ENCODE measurements at places on chromosomes 11 and 22.

- no peak for DNase-seq
Measured at GRCh38 chr22:49084206-49084605, 743.5 kb downstream of the BRD1 start.

DNA sequence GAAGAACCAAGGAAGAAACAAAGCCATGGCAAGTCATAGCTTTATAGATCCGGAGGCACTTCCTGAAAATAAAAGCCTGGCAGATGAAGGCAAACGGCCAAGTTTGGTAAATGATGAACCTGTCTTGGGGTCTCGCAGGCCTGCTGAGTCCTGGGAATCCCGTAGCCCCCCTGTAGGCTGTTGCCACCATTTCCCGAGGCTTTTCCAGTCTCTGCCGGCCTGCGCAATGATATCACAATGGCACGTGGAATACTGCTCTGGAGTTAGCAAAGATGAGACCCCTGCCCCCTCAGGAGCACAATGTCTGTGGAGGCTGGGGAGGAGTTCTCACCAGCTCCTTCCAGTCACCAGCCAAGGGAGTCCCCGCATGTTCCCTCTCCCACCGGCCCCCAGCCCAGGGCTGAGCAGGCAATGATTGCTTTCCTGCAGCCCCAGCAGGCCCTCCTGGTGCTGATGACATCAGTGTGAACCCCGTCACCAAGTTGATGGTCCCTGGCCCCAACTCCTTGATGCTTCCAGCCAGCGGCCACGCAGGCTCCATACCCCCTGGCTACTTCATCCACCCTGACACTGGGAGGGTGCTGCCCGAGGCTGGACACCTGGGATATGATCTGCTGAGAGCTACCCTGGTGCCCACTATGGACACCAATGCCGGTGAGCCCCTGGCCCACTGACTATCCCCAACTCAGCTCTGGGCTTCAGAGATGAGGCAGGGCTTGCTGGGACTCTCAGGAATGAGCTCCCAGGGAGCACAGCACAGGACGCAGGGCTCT, 55.9 kb downstream of the BTG4 start:
- DNase-seq = no peak

DNA sequence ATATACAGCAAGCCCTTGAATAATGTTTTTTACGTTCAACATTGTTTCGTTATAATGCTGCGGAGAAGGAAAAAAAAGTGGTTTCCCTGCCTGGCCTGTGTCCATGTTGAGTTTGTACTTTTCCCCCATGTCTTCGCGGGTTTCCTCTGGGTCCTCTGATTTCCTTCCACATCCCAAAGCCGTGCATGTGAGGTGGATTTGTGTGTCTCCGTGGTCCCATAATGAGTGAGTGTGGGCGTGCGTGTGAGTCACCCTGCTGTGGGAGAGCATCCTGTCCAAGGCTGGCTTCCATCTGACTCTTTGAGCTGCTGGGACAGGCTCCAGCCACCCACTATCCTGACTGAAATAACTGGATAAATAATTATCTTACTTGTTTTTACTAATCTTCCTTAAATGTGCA, 29.6 kb upstream of the SNX19 start:
- DNase-seq = peak; percentile 69

DNA sequence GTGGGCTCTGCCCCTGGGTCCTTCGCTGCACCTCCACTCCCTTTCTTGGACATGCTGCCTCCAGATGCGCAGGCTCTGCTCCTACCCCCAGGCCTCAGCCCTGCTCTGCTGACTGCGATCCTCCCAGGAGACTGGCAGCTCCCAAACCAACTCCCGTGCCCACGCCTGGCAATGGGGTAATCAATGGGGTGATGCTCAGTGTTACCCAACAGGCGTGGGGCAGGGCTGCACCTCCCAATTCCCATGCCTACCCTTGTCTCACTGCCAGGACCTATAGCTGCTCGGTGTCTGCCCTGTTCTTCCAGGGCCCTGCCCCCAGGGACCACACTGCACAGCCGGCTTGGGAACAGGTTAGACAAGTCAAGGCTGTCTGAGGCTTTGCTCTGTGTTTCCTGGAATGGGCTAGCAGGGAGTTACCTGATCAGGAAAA, at the start of gene ALDH3B2:
TSS of gene ALDH3B2 (minus strand) at position 182 of the 430 bp plus-strand sequence. CDS start 7,688 bp downstream, outside the sequence.
- no peak for DNase-seq

DNA sequence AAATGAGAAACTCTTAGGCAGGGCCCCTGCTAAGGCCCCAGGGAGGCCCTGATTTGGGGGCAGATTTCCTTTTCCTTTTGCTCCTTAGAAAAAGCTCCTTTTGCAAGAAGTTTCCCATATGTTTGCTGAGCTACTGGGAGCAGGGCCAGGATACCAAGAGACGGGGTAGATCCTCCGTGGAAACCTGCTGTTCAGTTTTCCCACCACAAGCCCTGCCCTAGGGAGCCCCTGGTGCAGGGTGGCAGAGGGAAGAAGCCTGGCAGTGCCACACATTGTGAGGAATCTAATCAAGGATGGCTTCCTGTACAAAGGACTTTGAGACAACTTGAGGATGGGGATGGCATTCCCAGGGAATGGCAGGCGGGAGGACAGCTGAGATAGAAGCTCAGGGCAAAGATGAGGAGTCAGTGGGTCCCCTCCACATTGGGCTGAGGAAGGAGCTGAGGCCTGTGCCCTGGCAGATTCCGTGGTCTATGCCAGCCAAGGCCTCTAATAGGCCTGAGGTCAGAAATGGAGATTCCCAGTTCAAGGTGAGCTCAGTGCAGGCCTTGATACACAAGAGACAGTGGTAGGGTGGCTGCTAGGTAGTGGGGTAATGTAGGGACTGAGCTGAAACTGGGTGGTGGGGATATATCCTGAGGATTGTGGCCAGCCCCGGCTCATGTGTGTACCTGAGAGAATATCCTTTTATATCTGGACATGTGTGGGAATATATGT, 15.0 kb downstream of the TUB start:
- no peak for DNase-seq

GRCh38 chr22:43995798-43996169, 28.3 kb upstream of the PARVB start:
- DNase-seq = no peak

GRCh38 chr22:48727454-48728058, 1100.1 kb downstream of the BRD1 start:
- no peak for DNase-seq

- peak; percentile 50 for DNase-seq
Measured at GRCh38 chr11:975827-976226, 50.2 kb downstream of the AP2A2 start.

GRCh38 chr11:123416566-123416965, 13.5 kb upstream of the GRAMD1B start:
- DNase-seq = no peak

- no peak for DNase-seq
Measured at GRCh38 chr11:78931891-78932290, 357.2 kb upstream of the NARS2 start.

DNA sequence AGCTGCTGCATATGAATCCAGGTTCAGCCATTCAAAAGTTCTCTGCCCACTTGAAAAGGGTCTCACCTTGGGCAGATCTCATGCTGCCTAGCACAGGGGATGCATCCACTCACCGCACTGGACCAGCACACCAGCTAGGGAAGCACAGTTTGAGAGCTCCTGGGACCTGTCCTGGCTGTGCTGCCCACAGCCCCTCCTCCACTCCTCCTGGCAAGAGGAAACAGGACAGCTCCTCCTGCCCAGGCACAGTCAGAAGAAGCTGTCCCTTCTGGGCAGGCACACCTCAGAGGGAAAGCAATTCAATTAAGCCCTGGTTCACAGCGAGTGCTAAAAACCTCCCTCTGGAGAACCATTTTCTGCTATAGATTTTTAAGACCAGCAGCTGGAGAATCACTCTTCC, 146.7 kb downstream of the ST3GAL4 start:
- no peak for DNase-seq

GRCh38 chr11:89477175-89477574, 14.0 kb downstream of the NOX4 start:
- DNase-seq = no peak

- no peak for DNase-seq
Measured at GRCh38 chr11:115164774-115165173, 339.4 kb downstream of the CADM1 start.

DNA sequence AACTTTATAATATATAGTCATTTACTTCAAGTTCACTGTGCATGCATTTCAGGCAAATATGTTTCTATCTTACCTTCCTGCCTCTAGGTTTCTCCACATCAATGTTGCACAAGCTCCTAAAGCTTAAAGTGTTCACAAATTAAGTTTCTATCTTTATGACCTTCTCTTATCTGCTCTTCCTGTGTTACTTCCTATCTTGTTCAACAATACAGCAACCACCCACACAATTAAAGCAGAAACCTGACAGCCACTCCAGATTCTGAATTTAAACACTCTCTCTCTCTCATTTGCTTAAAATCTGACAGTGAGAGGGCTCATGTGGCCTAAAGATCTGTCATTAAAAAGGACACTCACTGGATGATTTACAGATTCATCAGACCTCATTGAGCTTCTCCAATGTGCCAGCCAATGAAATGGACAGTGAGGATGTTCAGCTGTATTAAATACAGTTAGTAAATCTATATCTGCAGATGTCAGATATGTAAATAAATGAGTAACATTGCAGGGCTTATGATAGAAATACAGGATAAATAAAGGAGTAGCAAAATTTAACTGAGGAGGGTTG, 10.9 kb downstream of the PDGFD start:
- no peak for DNase-seq

- no peak for DNase-seq
Measured at GRCh38 chr11:45765836-45766235, 39.1 kb upstream of the SLC35C1 start.

- no peak for DNase-seq
Measured at GRCh38 chr11:101022256-101022655, 107.4 kb downstream of the PGR start.

DNA sequence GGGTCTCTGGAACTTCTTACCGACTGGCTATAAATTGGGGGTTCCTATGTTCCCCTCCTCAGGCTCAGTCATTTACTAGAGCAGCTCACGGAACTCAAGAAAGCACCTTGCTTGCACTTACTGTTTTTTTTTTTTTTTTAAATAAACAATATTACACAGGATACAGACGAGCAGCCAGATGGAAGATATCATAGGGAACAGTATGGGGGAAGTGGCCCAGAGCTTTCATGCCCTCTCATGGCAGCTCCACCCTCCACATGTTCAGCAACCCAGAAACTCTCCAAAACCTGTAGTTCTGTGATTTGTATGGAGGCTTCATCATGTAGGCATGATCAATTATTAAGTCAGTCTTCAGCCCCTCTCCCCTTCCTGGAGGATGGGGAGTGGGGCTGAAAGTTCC, 7.5 kb downstream of the UVRAG start:
- DNase-seq = no peak

DNA sequence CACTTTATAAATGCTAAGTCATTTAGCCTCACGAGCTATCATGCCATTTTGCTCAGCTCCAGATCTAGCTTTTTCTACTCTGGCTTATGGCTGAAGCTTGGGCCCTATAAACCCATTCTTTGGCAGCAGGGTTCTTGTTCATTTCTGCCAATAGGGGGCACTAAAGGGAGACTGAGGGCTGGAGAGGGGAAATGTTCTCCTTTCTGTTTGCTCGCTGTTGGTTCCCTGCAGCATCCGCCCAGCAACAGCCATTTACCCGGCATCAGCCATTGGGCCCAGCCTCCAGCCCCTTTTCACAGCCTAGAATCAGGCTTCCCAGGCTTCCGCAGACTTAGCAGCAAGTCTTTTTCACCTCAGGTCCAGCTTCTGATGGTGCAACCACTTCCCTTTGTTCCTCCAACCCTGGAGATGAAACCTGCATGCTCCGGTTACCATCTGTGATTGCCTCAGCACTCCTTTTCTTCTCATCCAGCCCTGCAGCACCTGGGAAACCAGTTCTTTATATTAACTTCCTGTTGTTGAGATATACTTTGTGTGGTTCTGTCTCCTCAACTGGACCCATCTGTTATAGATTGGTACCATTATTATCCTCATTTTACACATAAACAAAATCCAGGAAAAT, 4.2 kb upstream of the ME3 start:
- DNase-seq = no peak

GRCh38 chr11:124190298-124191139, 7.4 kb downstream of the OR10D3 start:
- peak; percentile 76 for DNase-seq

DNA sequence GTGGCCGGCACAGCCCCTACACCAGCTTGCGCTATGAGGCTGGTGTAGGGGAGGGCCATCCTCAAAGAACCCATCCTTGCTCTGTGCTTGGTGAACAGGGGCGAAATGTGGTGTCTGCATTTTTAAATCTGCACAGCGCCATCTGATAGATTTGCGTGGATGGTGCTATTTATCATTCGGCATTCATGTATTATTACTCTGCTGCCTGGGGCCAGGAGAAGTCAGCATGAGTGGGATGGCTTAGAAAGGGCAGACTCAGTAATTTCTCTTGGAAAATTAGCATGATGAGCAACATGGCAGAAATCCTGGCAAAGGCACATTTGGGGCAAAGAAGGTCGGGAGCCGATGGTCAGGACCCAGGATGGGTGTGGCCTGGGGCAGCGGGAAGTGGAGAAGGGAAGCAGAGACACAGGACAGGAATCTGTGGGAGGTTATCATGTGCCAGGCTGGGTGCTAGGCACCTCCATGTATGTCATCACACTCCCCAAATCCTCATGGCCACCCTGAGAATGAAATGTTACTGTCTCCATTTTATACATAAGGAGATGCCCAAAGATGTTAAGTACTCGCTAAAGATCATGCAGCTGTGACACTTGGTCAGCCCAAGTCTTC, 149.0 kb downstream of the CEP164 start:
- no peak for DNase-seq

GRCh38 chr22:33842421-33843094, 77.7 kb downstream of the LARGE1 start:
- no peak for DNase-seq

GRCh38 chr11:76978239-76978638, 56.0 kb upstream of the B3GNT6 start:
- DNase-seq = no peak

Data from femur (tissue), 1 donor.